ENCODE measurements at places on chromosomes 13 and 19. TPM values are rescaled to one million over a fixed set of nuclear protein-coding genes. Genes with fewer than 3 reads are reported as not detected.

Gene CLN5
- 21.3 TPM for total RNA-seq

DNA sequence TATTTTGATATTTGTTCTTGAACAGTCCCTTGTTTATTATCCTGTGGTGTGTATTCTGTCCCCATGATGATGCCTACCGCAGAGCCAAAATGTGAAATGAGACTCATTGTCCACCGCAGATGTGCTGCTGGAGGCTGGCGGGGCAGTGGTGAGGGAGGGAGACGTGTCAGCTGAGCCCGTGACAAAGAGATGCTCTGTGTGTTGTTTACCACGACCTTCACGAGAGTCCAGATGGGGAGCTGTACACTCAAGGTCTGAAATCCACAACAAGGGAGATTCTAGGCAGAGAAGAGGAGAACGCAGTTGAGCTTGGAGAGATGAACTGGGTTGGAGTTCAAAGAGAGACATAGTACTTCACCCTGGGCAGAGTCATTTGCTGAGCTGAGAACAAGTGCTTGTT is 20.8 kb upstream of the AMER2 start:
- no peak for DNase-seq

Gene IGFL3
- 3.3 TPM for total RNA-seq

DNA sequence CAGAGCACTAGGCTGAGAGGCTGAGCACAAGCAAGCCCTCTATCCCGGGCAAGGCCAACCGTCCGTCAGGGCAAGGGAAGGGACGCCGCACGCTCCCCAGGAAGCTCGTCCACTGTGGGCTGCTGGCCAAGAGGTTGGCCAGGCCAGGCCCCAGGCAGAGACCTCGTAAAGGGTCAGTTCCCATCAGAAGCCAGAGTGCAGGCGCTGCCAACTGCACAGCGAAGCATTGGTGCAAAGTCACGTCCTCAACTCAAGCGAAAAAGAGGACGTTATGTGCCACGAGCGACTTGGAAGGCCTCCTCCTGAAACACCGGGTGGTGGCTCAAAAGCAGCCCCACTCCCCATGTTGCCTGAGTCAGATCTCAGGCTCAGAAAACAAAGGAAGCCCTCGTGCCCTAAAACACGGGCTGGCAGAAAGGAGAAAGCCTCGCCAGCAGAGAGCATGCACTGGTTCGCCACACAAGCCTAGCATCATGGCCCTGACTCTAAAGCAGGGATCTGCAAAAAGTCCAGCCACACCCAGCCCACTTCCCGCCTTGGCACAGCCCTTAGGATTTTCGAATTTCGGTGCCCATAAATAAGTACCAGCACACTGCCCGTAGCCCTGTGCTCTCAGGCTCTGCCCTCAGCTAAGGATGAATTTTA is 4.7 kb downstream of the AKAP8 start:
- DNase-seq, result no peak

DNA sequence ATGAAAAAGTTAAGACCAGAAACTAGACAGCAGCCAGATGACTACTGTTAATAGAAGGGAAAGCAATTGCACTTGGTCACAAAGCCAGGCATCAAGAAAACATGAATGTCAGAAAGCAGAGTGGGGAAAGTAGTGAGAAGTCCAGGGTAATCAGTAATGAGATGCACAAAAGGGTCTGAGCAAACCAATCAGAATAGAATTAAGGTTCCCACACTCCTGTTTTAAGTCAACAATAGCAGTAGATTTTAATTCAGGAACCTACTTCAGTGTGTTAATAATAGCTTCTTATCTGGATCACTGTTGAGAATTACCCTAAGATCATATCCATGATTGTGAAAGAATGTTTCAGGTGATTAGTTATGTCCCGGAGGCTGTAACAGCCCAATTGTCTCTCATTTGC is 72.6 kb upstream of the KLF5 start:
- DNase-seq, result no peak

DNA sequence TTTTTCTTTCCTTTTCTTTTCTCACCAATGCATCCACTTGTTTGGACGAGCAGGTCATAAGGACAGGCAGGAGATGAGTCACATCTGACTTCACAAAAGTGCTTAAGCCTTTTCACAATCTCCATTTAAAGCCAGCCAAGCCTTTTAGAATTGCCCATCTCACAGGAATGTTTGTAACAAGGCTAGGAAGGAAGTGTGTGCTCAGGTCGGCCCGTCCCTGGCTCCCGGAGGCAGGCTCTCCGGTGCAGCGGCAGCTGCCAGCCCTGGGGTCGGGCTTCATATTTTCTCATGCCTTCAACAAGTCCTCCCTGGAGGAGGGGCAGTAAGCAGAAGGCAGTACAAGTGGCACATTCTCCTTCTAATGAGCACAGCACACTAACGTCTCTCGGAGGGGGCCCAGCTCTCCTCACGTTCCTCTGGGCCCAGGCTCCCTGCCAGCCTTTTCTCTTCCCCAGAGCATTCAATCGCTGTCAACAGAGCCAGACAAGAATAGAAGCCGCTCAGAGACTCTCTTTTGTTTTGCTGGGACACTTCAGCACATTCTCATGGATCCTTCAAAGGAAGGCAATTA is 180.5 kb downstream of the COL4A1 start:
- peak; percentile 74 for DNase-seq
